Fibroblast of lung (primary cell): ENCODE measurements at places on chromosomes 6 and 20. TPM values are rescaled to one million over a fixed set of nuclear protein-coding genes. Genes with fewer than 3 reads are reported as not detected.

DNA sequence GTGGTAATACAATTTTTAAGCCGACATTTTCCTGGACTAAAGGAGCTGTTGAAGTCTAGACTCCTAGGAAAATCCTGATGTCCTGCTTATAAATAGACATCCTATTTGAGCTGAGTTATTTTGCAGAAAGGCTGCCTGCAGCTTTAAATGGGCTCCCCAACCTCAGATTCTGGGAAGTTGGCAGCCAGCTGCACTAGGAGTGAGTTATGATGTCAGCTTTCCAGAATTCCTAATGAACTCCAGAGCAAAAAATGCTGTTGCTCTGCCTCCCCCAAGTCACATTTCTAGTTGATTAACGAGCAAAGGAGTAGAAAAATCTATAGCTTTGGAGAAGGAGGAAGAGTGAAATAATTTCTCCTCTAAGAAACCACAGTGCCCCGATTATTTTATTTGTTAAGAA is 346.3 kb upstream of the SULF2 start:
- no peaks in the 10 kb centered on the region for H3K36me3 ChIP-seq
- no peaks in the 10 kb centered on the region for H3K27me3 ChIP-seq
- H3K27ac ChIP-seq = no peak overlapping the region

Gene POPDC3
- total RNA-seq = 6.7 and 14.2 TPM in 2 replicates

DNA sequence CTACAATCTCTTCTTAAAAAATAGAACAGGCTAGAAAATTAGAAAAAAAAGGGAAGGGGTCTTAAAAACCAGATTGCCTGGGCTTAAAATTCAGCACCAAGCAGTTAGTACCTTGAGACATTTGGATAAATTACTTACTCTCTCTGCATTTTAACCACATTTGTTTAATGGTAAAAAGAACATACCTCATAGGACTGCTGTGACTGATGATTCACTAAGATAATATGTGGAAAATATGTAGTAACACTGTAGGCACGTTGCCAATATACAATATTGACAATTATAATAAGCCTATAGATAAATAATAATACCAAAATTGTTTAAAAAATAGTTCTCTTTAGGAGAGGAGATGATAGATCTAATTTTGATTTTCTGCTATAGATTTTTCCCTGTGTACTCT is 750.4 kb downstream of the TENT5A start:
- no peak overlapping the region for H3K4me3 ChIP-seq
- no peaks in the 10 kb centered on the region for H3K27me3 ChIP-seq
- no peaks in the 10 kb centered on the region for H3K36me3 ChIP-seq

Gene RFX6
- not detected in 2 replicates for total RNA-seq

- no peak for DNase-seq
- no peak overlapping the region for H3K4me3 ChIP-seq
- no peak overlapping the region for H3K27ac ChIP-seq
- no peaks in the 10 kb centered on the region for H3K4me1 ChIP-seq
- H3K36me3 ChIP-seq = no peaks in the 10 kb centered on the region
Observed at GRCh38 chr6:49918787-49919186, 45.2 kb downstream of the DEFB114 start.

DNA sequence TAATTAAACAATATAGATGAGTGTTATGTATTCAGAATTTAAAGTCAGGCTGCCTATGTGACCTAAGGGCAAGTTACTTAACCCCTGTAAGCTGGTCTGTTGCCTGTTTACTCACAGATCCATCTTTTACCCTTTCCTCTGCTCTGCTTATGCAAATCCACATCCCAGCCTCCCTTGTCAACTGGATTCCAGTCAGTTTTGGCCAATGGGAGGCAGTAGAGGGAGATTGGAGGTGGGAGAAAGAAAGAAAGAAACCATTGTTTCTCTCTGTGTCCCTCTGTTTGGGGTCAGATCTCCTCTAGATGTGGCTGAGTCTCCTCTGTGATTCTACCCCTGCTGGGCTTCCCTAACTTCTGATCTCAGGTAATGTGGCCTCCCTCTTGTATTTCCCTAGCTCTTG is 266.8 kb upstream of the PLN start:
- H3K36me3 ChIP-seq = no peaks in the 10 kb centered on the region
- no peaks in the 10 kb centered on the region for H3K4me1 ChIP-seq
- no peaks in the 10 kb centered on the region for H3K27me3 ChIP-seq
- H3K27ac ChIP-seq = no peak overlapping the region

Gene ECT2L
- total RNA-seq = under 0.01 and 0.17 TPM in 2 replicates

Gene OR2H2
- total RNA-seq = not detected in 2 replicates

Gene FNDC11
- 1.0 and 1.7 TPM in 2 replicates for total RNA-seq
